Small intestine (tissue), 16 donors: ENCODE measurements at places on chromosomes 4 and X.

DNA sequence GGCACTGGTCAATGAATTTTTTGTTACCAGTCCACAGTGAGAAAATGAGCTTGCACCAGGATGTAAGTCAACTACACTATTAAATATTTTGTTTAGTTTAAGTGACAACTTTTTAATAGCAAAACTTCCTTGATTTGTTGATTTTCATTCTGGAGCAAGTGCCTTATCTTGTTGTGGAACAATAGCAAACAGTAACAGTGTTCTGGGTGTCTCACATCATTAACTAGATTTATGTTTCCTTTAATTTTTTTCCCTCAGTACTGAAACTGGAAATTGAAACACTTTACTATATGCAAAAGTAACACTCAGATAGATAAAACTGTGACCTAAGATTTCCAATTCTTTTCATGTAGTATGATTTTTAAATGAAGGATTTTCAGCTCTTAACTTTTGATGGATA lies 80.1 kb downstream of the GALNT7 start:
- no peaks in the 10 kb centered on the region for H3K4me1 ChIP-seq
- no peak overlapping the region for H3K4me3 ChIP-seq
- peaks cover 2% of the 10 kb centered on the region for H3K36me3 ChIP-seq
- no peak for DNase-seq
- no peak overlapping the region for H3K27ac ChIP-seq
- no peaks in the 10 kb centered on the region for H3K27me3 ChIP-seq

DNA sequence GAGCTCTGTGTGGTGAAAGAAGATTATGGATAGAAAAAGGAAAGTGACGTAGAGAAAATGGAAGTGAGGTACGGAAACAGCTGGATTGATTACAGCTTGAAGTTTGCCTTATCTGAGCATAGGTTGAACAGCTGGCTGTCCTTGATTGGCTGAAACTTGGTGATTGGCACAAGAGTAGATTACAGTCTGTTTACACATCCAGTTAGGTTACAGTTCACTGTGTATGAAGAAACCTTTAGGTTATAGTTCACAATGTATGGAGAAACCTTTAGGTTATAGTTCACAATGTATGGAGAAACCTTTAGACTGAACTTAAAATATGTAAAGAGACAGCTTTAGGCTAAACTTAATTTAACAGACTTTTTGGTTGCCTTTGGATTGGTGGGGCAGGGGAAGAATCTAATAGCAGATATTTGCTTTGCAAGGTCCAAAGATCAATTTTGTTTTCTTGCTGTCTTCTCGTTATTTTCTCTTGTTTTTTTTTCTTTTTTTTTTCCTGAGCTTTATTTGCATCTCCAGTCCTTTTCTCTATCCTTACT lies 15.6 kb upstream of the ART3 start:
- peak; percentile 74 for DNase-seq
- no peak overlapping the region for H3K27ac ChIP-seq
- H3K36me3 ChIP-seq: no peaks in the 10 kb centered on the region
- H3K27me3 ChIP-seq: no peaks in the 10 kb centered on the region

DNA sequence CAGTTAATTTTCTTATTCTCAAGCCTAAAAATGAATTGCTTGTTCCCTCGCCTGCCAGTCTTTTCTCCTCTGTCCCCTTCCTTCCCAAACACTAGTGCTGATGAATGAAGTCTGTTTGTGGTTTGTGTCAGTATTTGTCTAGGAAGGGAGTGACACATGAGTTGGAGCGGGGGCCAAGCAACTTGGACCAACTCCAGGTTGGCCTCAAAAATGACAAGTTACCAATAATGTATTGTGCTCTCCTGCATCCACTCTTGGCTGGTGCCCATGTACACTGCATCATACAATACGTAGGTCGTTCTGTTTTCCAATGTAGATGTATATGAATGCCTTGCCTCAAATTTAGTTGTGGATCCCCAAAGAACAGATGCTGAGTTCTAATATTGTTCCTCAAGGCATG lies 223.0 kb upstream of the GPC4 start:
- no peak overlapping the region for H3K27ac ChIP-seq
- H3K4me1 ChIP-seq: no peaks in the 10 kb centered on the region
- no peaks in the 10 kb centered on the region for H3K27me3 ChIP-seq
- no peak overlapping the region for H3K4me3 ChIP-seq
- no peaks in the 10 kb centered on the region for H3K36me3 ChIP-seq
- DNase-seq: no peak

- H3K4me3 ChIP-seq: no peak overlapping the region
- no peak overlapping the region for H3K27ac ChIP-seq
- no peaks in the 10 kb centered on the region for H3K4me1 ChIP-seq
- no peaks in the 10 kb centered on the region for H3K36me3 ChIP-seq
Observed at GRCh38 chr4:27194599-27195176, 334.0 kb downstream of the STIM2 start.

DNA sequence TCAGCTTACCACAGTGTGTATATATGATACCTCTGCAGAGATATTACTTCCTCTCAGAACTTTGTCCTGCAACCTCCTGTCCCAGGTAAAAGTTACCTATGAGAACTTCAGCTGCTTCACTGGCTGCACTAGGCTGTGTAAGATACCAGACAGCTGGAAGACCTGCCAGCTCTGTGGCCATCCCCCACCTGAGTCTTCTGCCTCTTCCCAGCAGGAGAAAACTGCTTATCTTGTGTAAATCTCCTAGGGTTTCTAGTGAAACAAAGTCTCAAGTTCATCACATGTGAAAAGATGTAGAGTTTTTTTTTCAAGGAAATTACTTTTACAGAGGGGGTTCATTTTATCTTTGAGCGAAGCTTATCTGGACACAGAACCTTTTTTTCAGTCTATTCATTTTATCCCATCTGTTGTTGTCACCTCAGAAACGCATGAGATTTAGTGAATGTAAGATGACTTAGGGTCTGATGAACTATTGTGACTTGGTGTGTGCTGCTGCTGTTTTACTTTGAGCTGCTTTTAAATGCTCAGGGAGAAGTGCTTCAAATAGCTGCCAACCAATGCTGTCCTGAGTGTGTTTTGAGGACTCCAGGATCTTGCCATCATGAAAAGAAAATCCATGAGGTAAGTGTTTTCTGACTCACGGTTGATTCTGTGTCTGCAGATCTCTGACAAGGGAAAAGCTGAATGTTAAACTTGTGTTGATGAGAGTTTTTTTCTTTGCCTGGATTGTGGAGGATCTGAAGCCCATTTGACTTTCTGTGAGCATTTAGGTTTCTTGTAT lies 187.8 kb downstream of the FRAS1 start:
- H3K4me3 ChIP-seq: no peak overlapping the region
- peaks cover 3% of the 10 kb centered on the region for H3K4me1 ChIP-seq
- H3K27me3 ChIP-seq: no peaks in the 10 kb centered on the region

- no peaks in the 10 kb centered on the region for H3K4me1 ChIP-seq
- no peaks in the 10 kb centered on the region for H3K27me3 ChIP-seq
- H3K27ac ChIP-seq: no peak overlapping the region
- no peak for DNase-seq
Observed at GRCh38 chr4:55574252-55574651, 17.8 kb downstream of the PDCL2 start.

DNA sequence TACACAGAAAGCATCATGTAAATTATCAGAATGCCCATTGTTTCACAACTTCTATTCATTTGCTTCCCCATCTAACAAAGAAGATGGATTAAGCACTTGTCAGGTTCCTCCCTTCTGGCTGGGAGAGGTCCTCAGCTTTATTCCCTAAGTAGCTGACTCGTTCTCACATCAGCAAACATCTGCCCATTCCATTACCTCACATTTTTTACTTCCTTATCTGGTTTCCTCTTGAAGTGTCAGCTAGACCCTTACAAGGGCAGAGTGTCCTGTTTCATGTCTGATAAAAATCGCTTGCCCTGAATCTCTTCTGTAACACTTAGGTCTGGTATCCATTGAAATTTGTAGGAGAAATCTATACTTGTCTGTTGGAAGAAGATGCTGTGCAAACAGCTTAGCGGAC lies 34.7 kb downstream of the TMPRSS11A start:
- no peaks in the 10 kb centered on the region for H3K4me1 ChIP-seq
- no peak overlapping the region for H3K27ac ChIP-seq
- no peak for DNase-seq
- H3K36me3 ChIP-seq: no peaks in the 10 kb centered on the region
- H3K27me3 ChIP-seq: no peaks in the 10 kb centered on the region
